ENCODE measurements at places on chromosomes 7 and 10.

DNA sequence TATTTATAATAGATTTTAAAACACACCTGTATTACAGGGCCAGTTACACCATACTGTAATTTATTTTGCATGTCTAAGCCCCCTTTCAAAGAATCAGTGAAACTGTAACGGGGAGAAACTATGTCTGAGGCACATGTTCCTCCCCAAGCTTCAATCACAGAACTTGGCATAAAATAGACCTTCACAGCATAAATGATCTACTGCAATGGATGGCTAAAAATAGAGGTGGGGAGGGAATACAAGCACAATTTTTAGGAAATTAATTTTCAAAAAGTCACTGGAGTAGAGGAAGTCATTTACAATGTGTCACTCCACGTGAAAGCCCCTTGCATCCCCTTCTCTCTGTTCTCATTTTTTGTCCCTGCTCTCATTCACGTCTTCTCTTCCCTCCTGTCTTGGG lies 385.2 kb downstream of the TNS3 start:
- no peak for DNase-seq

GRCh38 chr7:92503767-92504166 lies 24.6 kb downstream of the PEX1 start:
- no peak for DNase-seq

DNA sequence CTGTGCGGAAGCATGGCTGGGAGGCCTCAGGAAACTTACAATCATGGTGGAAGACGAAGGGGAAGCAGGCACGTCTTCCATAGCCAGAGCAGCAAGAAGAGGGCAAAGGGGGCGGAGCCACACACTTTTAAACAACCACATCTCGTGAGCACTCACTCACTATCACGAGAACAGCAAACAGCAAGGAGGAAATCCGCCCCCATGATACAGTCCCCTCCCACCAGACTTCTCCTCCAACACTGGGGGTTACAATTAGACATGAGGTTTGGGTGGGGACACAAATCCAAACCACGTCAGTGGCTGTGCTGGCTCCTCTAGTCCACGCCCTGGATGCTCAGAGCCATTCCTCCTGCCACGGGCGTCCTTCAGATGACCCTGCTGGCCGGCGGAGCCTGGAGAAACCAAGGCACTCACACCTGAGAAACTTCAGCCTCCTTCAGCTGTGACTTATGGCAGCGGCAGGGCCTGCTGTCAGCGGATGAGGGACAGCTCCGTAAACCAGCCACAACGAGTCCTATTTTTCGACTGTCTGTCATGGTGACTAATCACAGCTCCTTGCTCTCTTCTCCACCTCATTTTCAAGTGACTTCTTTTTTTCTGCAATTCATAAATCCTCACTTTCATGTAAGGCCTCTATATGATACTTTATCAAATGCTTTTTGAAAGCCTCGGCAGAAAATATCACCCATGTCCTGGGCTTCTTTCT lies 167.9 kb upstream of the PFKP start:
- DNase-seq = no peak

GRCh38 chr10:82922046-82922445 lies 1047.1 kb downstream of the NRG3 start:
- no peak for DNase-seq

DNA sequence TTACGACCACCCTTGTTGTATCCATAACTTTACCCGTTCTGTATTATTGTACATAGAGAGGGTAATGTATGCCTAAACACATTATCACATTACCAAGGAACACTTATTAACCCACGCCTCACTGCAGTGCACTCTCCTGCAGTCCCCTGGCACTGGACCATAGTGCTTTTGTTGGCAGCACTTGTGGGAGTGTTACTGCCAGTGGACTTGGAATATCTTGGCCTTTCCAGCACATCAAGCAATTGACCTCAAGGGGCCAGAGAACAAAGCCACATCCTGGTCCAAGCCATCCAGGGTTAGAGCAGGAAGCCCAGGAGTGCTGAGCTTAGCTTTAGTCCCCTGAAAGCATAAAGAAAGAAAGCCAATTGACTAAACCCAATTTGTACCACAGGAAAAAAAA lies 304.2 kb downstream of the PCDH15 start:
- DNase-seq = no peak

DNA sequence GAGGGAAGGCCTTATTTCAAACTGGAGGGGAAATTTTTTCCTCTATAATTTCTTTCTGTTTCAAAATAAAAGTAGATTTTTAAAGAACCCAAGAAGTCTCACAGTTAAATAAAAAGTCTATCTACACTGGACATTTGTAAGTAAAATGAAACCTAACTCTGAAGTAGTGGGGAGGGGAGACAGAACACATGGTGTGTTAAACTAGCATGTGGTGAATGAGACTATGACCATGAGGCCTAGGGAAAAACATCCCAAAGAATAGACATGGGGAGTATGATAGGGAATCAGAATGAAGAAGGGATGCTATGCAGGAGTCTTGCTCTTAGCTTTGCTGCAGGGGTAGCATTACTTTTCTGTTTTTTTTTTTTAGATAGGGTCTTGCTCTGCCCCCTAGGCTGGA lies 1061.3 kb upstream of the LRRTM3 start:
- no peak for DNase-seq

DNA sequence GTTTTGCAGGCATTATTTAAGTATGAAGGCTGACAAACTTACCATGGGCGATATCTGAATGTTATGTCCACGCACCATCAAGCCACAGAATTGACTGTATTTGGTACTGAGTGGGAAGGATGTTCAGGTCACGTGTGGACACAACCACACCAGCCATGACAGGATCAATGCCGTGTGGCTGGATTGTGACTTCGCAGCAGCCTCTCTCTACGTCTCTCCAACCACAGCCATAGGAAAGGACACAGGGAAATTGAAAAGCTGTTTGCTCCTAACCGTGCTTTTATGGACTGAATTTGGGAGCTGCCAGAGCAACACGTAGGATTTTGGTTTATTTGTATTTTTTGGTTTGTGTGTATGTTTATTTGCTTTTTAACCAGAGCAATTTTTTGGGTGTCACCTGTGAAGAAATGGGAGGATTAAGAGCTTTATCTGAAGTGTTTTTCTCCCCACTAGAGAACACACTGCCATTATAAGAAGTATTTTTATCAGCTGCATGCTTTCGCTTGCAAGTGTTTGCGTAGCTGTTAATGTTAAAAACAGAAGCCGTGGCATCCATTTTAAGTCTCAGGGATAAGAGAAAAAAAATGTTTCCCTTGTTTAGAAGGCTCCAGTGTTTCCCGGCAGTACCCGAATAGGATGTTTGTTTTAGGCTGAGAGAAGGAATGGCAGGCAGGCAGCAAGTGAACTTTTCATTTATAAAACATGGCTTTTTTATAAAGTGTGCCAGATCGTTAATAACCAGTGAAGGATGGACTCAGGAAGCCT lies 401.1 kb upstream of the NFE2L3 start:
- no peak for DNase-seq

GRCh38 chr7:463817-464453 lies 55.7 kb downstream of the PDGFA start:
- peak; percentile 77 for DNase-seq

GRCh38 chr7:121107923-121108498 lies 119.5 kb downstream of the CPED1 start:
- DNase-seq = no peak

- no peak for DNase-seq
Measured at GRCh38 chr7:97198596-97198995, 81.1 kb downstream of the SDHAF3 start.

DNA sequence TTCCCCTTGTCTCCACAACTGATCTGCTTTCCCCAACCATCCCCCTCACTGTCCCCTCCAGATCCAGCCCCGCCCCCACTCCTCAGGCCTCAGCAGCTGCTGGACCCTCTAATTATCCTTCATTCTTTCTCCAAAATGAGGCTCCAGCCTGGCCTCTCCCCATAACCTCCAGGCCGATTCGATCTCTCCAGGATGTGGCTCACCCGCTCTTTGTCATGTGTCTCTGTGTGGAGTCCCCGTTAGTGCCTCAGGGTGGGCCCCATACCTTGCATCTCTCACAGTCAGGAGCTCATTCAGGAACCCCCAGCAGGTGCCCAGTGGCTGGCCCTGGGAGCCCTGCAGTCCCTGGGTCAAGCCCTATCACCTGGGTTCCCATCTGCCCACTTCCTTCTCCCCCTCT lies 1.3 kb downstream of the PILRA start:
- DNase-seq = no peak

- no peak for DNase-seq
Measured at GRCh38 chr7:24843821-24844434, 86.7 kb upstream of the GSDME start.

- DNase-seq = no peak
Measured at GRCh38 chr10:91219371-91220193, 881 bp upstream of the PCGF5 start.

DNA sequence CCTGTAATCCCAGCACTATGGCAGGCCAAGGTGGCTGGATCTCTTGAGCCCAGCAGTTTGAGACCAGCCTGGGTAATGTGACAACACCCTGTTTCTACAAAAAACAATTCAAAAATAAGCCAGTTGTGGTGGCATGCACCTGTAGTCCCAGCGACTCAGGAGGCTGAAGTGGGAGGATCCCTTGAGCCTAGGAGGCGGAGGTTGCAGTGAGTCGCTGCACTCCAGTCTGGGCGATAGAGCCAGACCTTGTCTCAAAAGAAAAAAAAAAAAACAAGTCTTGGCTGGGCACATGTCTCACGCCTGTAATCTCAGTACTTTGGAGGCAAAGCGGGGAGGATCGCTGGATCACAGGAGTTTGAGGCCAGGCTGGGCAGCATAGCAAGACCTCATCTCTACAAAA lies 74.6 kb upstream of the PDSS1 start:
- no peak for DNase-seq

DNA sequence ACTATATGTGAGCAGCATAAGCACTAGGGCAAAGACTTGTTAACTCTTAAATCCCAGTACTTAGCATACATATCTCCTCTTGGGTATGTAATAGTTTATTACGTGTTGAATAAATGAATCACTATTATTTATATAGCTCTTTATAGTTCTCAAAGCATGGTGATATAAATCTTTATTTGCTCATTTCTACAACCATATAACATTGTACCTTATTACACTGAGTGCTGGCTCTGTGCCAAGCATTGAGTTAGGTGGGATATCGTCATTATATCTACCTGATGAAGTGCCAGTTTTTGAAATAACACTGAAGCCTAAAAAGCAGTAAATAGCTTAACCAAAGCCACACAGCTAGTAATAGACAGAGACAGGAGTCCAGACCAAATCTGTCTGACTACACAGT lies 27.9 kb downstream of the AHR start:
- DNase-seq = no peak

- no peak for DNase-seq
Measured at GRCh38 chr10:33465747-33466146, 131.3 kb upstream of the NRP1 start.

DNA sequence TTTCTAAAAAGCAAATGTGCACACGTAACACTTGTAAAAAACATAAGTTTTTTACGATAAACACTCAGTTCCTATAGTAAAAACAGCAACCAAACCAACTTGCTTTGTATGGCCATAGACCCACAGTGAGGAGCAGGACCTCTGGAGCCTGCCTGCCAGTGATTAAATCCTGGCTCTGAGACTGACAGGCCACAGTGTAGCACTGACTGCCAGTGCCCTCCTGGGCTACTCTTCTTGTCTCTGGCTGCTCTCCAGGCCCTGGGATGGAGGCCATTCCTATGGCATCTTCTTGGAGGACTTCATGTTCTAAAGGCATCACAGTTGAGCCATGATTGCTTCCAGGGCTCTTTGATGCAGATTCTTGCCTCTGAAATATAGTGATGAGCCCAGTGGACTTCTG lies 22.7 kb upstream of the TMEM254 start:
- DNase-seq = no peak

- DNase-seq = no peak
Measured at GRCh38 chr7:132891554-132891953, 190.3 kb downstream of the CHCHD3 start.

GRCh38 chr7:102215256-102215655 lies 71.4 kb upstream of the SH2B2 start:
- no peak for DNase-seq

DNA sequence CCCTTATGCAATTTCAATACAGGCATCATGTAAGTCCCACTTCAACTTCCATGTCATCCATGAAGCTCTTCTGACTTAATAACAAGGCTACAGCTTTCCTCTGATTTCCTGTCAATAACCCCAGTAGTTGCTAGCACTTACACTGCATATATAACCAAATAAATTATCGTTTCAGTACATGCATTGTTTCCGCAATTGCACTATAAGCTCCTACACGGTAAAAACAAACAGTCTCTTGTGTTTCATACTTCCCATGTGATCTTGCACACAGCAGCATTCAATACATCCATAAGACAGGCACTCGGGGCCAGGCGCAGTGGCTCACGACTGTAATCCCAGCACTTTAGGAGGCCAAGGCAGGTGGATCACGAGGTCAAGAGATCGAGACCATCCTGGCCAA lies 41.4 kb downstream of the FBXW4 start:
- no peak for DNase-seq

DNA sequence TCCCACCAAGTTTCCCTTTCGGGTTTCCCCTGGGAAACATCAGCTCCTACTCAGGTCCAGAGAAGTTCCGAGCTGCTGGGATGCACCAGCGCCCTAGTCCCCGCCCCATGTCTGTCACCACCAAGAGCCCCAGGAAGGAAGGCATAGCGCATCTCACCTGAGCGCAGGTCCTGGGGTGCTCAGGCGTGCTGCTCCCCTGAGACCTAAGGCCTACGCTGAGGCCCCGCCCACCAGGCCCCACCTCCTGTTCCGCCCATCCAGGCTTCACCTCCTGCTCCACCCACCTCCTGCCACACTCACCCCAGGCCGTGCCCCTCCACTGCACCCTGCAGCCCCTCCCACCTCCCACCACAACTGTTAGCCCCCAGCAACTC lies 1.2 kb upstream of the TFR2 start:
- no peak for DNase-seq

- DNase-seq = no peak
Measured at GRCh38 chr7:41880107-41880506, 177.2 kb upstream of the INHBA start.

DNA sequence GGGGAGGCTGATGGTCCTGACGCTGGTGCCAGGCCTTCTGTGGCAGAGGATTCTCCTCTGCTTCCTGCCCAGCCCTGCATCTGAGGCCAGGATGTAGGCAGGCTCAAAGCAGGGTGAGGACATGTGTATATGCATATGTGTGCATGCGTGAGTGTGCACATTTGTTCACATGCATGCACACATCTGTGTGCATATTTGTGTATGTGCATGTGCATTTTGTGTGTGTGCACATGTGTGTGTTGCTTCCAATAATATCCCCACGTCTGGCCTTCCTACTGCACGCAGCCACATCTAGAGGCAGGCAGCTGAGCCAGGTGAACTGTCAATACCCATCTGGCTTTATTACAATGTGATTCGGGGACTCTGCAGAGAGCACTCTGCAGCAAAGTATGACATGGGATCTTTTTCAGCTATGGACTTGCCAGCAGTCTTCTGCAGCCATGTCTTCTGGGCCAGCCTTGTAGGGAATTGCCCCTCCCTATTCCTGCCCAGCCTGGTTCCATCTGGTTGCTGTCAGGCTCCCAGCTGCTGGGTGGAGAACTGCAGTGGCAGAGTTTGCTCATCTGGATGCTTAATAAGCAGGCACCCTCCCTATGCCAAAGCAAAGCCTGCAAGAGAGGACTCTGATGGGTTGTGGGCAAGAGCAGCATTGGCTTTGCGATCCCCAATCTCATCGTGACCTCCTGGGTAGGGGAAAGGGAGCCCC lies 140.7 kb downstream of the PFKFB3 start:
- no peak for DNase-seq

GRCh38 chr7:44099669-44100068 lies 4.5 kb upstream of the AEBP1 start:
- no peak for DNase-seq
